Putamen (tissue), 1 donor: ENCODE measurements at places on chromosomes 4 and X.

- no peak for DNase-seq
Observed at GRCh38 chr4:52164116-52164515, 113.0 kb downstream of the SPATA18 start.

DNA sequence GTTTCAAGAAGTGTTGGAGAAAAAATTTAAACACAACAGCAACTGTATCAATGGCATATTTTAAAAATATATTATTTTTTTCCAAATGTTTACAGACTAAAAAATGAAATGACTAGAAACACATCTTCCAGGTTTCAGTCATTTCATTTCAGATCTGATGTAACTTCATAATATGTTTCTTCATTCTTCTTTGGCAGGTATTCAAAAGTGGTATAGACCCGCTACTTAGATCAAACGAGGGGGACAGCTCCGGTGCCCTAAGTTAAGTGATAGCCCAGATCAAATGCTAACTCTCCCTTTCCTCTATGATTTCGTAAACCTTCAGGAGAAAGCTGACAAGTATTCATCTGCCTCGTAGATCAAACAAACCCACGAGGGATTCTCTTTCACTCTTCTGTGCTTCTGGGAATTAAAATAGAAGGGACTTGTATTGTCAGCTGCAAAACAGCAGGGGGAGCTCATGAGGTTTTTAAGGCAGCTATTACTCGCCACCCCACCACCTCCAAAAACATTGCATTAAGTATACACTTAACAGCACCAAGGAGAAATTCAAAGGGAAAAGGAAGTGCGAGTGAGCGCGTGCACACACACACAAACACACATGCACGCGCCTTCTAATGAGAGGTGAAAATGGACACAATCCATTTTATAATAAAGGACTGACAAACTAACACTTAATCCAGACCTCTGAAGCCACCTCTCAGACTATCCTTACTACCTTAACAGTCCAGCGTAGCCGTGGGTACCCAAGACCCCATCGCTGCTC, 21.4 kb downstream of the HELT start:
- peak; percentile 44 for DNase-seq

DNA sequence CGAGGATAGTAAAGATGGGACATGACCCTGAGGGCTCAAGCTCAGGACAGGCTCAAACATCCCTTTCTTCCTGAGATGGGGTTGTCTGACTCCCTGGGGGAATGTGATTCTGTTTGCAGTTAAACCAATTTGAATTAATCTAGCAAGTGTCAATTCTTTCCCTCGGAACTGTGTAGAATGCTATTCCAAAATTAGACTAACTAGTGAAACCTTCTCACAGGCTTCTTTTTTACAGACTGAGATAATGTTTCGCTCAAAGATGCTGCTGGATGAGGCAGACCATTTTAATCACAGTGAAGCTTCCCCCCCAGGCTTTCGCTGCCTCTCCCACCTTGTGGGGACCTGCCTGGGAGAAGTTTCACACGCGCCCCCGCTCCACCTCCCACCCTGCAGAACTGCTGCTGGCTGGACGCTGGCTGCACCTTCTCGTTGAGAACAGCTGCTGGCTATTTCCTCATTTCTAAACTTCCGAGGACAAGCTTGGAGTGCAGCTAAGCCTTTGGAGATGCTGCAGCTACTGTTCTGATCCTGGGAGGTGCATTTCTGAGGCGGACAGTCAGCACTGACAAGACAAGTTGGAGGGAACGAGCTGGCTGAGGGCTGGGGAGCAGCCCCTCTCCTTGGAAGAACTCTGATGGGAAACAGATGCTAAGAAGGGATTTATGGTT, 297.8 kb downstream of the RAPGEF2 start:
- DNase-seq, result no peak

- DNase-seq, result no peak
Observed at GRCh38 chr4:7549866-7550265, 115.1 kb upstream of the PSAPL1 start.

- no peak for DNase-seq
Observed at GRCh38 chrX:45447995-45448394, 247.3 kb upstream of the DIPK2B start.
